ENCODE measurements at places on chromosomes 1 and 21.

DNA sequence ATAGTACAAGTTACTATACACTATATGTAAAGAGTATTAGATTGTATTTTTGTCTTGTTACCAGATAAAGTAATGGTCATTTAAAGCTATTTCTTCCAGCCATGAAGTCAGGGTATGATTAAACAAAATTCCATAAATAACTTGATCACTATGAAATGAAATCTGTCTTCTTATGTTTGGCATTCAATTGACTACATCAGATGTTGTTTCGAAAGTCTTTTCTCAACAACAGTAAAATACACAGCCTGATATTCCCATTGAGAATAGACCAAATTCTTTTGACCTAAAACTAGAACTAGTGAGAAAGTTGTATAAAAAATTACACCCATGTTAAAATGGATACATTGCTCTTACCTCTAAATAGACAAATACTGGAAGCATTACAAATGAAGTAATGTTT is 134.6 kb upstream of the ADAMTS5 start:
- no peak for DNase-seq

- no peak for DNase-seq
Measured at GRCh38 chr21:35294231-35294898, 245.3 kb upstream of the RUNX1 start.

GRCh38 chr1:2975466-2976179 is 45.6 kb upstream of the ACTRT2 start:
- DNase-seq = no peak

DNA sequence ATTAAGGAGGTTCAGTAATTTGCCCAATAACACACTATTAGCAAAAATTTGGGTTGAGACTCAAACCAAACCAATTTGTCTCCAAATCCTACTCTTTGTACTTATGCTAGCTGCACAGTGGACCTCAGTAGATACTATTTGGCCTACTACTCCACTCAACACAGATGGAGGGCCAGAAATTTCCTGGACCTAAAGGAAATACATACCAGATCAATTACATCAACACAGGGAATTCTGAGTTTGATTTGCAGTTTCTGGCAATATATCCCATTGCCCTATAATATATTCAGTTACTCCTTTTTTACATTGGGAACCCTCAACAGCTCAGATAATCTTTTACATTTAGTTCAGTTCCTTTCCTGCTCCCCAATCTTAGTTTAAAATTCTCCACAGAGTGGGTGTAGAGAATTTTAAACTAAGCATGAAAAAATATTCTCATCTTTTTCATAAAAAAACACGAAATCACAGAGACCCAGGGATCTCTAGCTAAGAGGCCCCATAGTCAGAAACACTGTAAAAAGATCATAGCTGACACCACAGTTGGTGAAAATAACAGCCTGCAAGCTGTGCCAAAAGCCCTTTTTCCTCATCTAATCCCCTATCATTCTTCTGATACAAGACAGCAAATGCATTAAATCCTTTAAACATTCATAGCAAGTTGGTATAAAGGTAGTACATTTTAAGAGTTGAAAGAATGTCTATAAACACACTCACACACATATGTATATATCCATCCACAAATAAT is 317.7 kb upstream of the ESRRG start:
- DNase-seq = no peak
